ENCODE measurements at places on chromosomes 16 and 17. TPM values are rescaled to one million over a fixed set of nuclear protein-coding genes. Genes with fewer than 3 reads are reported as not detected.

Gene TMIGD1
- total RNA-seq = not detected

Gene TEDC2
- total RNA-seq = 1.2 TPM

DNA sequence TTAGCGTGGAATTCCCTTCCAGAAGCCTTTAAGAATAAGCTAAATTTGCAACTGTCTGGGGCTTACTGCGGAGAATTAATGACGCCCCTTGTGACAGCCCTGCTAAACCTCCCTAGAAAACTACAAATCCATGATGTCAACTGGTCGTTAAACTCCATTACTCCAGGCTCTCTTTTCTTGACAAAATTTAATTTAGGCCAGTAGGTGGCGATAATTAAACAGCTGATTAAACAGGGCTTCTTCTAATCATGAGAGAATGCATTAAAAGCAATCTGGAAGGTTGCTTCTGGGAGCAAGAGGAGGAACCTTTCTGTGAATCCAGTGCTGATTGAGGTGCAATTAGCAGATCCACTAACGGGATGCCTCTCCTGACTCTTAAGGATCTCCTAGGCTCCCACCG lies 8.1 kb upstream of the NLRP1 start:
- DNase-seq = peak; percentile 55

DNA sequence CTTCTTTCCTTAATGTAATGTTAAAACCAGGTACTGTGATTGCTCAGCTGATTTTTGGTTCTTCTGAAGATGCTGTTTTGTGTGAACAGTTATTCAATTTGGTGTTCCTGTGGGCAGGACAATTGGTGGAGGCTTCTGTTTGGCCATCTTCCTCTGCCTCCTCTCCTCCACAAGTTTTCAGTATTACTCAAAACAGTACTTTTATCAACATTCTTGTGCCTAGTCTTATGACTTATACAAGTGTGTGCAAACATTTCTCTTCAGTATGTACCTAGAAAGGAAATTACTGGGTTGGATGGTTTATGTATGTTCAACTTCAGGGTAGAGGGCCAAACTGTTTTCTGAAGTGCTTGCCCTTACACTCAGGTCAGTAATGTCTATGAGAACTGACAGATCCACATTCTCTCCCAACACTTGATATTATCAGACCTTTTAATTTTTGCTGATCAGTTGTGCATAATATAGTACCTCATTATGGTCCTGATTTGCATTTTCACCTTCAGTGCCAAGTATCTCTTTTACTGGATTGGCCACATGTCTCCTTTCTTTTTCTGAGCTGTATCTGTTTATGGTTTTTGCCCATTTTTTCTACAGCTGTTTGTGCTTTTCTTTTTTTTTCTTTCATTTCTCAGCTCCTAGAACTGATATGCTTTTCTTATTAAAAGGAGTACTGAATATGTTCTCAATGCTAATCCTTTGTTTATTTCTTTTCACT lies 50.9 kb downstream of the ERCC4 start:
- DNase-seq = no peak

Gene MEIOB
- not detected for total RNA-seq

Gene SPNS2
- total RNA-seq = 5.8 TPM

Gene PRSS33
- total RNA-seq = 0.96 TPM

DNA sequence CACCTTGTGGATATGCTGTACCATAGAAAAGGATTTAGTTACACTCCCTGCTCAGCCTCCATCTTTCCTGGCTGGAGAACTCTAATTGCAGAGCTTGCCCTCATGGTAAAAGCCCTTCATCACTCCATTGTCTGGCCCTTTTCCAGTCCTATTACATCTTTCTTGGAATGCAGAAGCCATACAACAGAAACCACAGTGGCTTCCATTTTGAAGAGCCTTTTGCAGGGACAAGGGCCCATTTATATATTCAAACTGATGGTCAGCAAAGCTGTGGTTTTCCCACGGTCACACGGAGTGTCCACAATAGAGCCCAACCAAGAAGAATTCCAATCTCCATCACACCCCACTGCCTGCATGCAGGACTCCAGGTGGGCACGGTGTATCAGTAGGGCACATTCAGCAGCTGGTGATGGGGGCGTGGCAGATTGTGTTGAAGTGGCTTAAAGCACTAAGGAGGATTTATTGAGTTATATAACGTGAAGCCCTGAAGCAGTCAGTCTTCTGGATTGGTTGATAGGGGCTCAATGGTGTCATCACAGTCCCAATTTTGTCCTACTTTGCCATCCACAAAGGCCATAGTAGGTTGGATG lies 20.3 kb downstream of the COPRS start:
- no peak for DNase-seq

Gene MPV17L
- total RNA-seq = 1.9 TPM

Gene ESRP2
- total RNA-seq = 1.9 TPM

Gene KRTAP4-9
- not detected for total RNA-seq

Gene SAT2
- total RNA-seq = 39.7 TPM

Gene PABPN1L
- 1.7 TPM for total RNA-seq

DNA sequence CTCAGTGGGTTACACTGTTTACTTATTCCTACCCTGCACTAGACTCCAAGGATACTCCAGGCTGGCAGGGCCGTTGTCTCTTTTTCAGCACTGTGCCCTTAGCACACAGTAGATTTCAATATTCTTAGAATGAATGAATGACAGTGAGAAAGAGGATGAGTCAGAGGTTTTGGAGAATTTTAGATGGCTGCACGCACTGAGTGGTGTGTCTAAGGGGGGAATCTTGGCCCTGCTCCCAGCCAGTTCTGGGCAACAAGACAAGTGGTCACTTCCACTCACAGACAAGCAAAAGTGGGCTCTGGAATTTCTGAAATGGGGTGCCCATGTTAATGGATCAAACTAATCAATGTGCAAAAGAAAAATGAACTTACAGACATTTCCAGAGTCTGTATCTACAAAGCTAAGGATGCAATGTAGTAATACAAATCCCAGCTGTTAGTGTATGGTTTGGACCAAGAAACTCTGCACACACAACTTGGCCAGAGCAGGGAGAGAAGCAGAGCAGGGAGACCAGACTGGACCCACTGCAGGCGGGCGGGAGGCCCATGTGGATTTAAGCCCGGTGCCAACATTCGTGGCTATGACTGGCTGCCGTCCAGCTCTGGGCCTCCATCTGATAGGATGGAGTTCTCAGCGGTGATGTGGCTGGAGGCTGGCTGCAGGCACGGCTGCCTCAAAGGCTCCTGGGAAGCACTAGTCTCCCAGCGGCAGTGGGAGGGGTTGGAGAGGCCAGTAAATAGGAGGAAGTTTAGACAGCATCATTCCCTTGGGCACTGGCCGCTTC lies 95.6 kb upstream of the CDYL2 start:
- peak; percentile 76 for DNase-seq

DNA sequence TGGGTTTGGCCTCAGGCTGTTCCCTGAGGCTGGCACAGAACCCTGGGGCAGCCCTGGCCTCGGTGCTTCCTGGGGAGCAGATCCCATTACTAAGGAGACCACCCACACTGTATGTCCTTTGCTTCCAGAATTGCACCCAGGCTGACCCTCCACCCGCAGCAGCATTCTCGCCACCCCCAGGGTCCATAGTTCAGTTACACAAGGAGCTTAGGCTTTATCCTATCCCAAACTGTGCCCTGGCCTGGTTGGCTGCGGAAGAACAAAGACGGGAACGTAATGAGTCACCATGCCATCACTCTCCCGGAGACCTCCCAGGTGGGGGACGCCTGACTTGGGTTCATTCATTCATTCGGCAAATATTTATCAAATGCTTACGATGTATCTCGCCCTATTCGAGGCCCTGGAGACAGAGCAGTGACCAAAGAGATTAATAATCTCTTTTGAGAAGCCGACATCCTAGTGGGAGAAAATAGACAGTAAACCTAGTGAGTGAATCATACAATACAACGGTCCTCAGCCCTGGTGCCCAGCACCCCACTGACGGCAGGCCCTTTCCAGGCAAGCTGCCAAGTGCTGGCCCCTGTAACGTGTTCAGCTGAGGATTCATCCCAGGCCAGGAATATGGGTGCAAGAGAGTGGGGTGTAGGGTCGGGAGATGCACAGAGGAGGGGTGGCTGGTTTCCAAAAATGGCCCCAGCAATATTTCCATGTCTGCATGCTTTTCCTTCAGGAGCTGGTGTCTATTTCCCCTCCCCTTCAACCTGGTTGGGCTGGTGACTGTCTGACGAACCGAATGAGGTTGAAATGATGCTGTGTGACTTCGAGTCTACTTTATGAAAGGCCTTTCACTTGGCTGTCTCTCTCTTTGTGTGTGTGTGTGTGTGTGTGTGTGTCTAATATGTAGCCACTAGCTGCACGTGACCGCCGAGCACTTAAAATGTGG lies 134.2 kb downstream of the MGAT5B start:
- DNase-seq = no peak

Gene CDRT15L2
- 5.5 TPM for total RNA-seq

Gene RNF135
- total RNA-seq = 14.0 TPM

DNA sequence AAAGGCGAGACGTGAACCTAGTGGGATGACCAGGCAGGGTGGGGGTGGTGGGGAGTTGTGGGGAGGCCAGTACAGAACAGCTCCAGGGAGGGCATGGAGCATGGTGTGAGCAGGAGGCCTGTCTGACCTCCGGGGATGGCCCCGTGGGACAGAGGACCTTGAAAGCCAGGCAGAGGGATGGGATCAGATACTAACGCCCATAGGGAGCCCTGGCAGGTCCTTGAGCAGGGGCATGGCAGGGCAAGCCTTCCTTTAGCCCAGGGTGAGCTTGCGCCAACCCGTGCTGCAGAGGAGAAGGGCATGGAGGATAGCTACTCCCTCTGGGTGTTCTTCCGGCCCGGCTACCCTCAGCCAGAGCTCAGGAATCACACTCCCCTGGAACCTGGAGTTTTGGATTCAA lies 35.3 kb downstream of the TMEM235 start:
- no peak for DNase-seq

GRCh38 chr16:77723108-77723514 lies 797 bp downstream of the NUDT7 start:
- DNase-seq = peak; percentile 58

DNA sequence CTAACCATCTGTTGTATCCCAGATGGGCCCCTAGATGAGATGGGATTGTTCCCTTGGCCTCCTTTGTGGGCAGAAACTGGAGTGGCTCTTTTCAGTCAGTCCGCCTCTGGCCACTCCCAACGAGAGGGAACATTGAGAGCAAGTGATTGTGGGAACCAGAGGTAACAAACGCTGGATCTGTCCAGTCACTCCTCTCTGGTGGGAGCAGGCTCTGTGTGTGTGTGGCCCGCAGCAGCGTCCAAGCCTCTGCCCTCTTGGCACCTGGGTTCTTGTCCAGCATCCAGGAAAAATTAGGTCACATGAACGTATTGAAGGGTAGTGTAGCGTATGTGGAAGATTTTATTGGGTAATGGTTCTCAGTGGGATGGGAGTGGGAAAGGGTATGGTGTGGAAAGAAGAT lies 101.9 kb upstream of the COX10 start:
- no peak for DNase-seq

GRCh38 chr16:88194397-88195268 lies 188.1 kb upstream of the ZNF469 start:
- DNase-seq = peak; percentile 76

All from umbilical cord (tissue), 2 donors.